PC-3 (cell line): ENCODE measurements at places on chromosomes 7 and 10. TPM values are rescaled to one million over a fixed set of nuclear protein-coding genes. Genes with fewer than 3 reads are reported as not detected.
A peak's percentile ranks its signal among the peaks of the same experiment; 100 is the strongest.

LRRC4 gene
- 0.26 TPM in 1 of 2 replicates, not detected in the other for total RNA-seq

CRHR2 gene
- not detected in 2 replicates for total RNA-seq

PPP1R17 gene
- not detected in 2 replicates for total RNA-seq

AHR gene
- total RNA-seq = 62.5 and 72.7 TPM in 2 replicates

CRPPA gene
- total RNA-seq = 0.75 and 1.2 TPM in 2 replicates

MYOZ1 gene
- total RNA-seq = 0.17 TPM in 1 of 2 replicates, not detected in the other

MGMT gene
- 19.8 and 21.8 TPM in 2 replicates for total RNA-seq

PLEKHS1 gene
- not detected in 2 replicates for total RNA-seq

SPDYE5 gene
- total RNA-seq = 0.18 TPM in 1 of 2 replicates, not detected in the other

MKX gene
- total RNA-seq = 2.6 and 3.5 TPM in 2 replicates

- DNase-seq = no peak
Observed at GRCh38 chr10:126568809-126569385, 101.6 kb downstream of the C10orf90 start.

DNA sequence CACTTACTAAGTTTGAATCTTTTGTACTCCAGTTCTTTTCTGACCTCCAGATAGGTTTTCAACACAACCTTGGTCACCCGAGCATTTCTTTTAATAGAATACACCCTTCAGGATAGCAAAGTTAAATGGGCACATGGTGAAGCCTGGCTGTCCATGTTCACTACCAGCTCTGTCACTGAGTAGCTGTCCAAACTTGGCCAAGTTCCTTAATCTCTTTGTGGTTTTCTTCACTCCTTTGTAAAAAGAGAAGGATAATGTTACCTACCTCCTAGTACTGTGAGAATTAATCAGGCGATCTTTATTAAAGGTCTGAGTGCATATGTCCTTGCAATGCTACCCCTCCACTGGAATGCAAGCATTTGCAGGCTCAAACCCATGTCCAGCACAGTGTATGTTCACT lies 128.1 kb upstream of the PTPRZ1 start:
- DNase-seq = no peak

- DNase-seq = peak; percentile 69
Observed at GRCh38 chr7:133854739-133855138, 272.4 kb upstream of the LRGUK start.

DNA sequence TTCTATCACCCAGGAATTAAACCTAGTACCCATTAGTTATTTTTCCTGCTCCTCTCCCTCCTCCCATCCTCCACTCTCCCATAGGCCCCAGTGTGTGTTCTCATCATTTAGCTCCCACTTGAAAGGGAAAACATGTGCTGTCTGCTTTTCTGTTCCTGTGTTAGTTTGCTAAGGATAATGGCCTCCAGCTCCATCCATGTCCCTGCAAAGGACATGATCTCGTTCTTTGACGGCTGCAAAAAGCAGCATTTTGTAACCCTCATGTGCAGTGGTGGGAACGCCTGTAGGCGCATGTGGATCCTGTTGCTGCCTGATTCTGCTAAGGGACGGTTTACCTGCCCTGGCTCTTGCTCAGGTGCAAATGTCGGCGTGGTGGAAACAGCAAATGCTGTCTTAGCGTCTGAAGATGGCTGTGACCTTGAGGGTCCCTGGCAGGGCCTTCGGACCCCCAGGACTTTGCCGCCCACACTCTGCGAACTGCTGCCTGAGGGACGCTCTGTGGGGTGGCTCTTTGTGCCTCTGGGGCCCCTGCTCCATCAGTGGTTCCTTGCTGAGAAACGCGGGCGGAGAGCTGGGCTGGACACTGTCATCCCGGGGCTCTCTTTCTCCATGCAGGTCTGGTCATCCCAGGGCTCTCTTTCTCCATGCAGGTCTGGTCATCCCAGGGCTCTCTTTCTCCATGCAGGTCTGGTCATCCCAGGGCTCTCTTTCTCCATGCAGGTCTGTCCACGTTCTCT lies 5.6 kb upstream of the MTG1 start:
- DNase-seq = peak; percentile 16

- peak; percentile 52 for DNase-seq
Observed at GRCh38 chr10:49446031-49446430, 50.1 kb upstream of the DRGX start.

GRCh38 chr10:72418679-72419078 lies 64.0 kb upstream of the DNAJB12 start:
- no peak for DNase-seq

- DNase-seq = peak; percentile 36
Observed at GRCh38 chr7:14424675-14425074, 435.2 kb upstream of the ETV1 start.

GRCh38 chr7:137080516-137081203 lies 212.2 kb downstream of the CHRM2 start:
- no peak for DNase-seq

DNA sequence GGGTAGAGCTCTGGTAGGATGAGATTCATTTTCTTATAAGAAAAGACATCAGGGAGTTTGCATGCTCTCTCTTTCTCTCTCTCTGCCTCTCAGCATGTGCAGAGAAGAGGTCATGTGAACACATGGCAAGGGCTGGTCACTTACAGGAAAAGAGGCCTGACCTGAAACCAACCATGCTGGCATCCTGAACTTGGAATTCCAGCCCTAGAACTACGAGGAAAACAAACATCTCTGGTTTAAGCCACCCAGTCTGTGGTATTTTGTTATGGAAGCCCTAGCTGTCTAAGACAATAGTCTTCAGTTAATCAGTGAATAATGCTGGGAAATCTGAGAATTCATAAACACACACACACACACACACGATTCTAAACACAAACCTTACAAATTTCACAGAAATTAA lies 1104.2 kb upstream of the LRRN3 start:
- no peak for DNase-seq

GRCh38 chr10:47082055-47082784 lies 171.0 kb downstream of the PTPN20 start:
- DNase-seq = no peak

- no peak for DNase-seq
Observed at GRCh38 chr7:94405506-94405905, 10.8 kb downstream of the COL1A2 start.

DNA sequence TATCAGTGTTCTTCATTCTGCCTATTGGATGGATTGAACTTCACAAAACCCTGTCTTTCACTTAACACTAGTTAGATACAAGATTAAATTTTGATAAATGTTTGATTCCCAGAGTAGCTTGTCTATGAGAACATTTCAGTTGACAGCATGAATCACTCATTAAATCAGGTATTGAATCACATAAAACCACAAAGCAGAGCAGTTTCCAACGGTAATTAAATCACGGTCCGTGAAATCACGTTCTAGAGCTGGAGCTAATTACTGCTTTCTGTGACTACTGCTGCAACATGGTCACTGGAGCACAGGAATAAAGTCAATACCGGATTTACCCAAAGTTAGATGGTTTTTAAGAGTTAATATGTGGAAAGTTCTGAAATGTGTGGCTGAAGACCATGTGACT lies 257.8 kb upstream of the PCDH15 start:
- no peak for DNase-seq

GRCh38 chr10:20485554-20485953 lies 411.6 kb downstream of the NEBL start:
- no peak for DNase-seq

DNA sequence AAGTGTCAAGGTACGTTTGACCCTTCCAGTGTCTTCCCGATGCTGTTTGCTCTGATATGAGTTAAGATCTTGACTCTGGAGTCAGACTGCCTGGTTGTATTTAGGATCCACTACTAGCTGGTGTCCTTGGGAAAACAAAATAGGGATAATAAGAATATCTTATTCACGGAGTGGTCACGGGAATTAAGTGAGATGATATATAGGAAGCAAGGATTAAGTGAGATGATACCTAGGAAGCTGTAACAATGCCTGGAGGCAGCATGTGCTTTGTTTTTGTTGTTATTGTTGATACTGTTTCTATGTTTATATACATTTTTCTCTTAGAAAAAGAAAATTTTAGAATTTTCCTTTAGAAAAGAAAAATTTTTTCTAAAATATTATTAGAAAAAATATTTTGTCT lies 87.0 kb downstream of the LYZL1 start:
- no peak for DNase-seq

DNA sequence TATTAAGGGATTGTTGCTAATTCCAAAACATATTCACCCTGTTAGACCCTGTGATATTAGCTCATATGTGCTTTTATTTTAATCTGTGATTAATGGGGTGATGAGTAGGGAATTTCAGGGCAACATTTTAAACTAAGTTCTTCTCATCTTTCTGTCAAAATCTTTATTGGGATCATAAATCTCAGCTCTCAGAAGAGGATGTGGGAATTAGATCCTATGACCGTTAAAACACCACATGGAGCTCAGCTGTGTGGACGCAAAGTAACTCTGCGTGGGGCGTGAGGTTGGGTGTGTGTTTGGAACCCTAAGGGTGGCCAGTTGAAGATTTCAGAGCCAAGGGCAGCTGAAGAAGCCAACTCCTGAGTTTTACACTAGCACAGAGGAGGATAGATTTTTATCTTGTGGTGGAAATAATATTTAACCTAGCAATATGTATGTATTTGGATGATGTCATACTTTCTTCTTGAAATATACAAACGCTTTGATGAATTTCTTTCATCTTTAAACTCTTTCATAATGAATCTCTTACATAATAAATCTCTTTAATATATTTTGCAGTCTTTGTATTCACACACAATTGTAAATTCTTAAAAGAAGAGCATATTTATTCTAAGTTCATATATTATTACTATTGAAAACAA lies 64.4 kb downstream of the EPDR1 start:
- no peak for DNase-seq

DNA sequence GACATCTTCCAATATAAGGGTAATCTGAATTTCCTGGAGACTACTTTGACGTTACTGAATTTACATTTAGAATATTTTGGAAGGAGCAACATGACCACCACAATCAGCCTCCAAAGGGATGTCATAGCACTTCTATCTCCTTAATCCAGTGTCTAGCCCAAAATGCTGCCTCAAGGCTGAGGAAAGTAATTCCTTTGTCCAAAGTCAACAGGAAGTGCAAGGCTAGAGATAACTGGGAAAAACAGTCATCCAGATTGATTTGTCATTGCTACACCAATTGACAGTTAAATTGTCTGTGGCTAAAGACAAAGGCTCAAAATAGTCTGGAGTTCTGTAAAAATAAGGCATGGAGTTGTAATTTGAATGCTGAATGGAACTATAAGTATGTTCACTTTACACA lies 3.9 kb upstream of the TFPI2 start:
- DNase-seq = peak; percentile 30

GRCh38 chr10:66639371-66639770 lies 286.5 kb upstream of the LRRTM3 start:
- DNase-seq = peak; percentile 69

DNA sequence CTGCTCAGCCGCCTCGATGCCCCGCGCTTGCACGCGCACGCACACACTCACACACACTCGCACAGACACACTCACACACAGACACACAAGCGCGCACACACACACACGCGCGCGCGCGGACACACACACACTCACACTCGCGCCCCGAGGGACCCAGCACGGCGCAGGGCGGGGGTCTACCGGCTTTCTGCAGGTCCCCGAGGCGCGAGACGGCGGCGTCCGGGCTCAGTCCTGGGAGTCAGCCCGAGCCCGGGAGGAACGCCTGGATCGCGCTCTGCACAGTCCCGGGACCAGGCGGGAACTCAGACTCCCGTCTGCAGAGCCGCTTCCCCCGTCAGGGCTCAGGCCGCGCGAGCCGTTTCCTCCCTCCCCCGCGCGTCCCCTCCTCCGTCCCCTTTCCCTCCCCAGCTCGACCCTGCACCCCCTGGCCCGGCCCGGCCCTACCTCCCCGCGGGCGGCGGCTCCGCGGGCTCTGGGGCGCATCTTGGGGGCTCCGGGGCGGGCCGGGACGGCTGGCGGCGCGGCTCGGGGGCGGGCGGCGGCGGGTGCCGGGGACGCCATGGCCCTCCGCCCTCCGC lies 464 bp downstream of the DENND2A start:
- DNase-seq = peak; percentile 38

DNA sequence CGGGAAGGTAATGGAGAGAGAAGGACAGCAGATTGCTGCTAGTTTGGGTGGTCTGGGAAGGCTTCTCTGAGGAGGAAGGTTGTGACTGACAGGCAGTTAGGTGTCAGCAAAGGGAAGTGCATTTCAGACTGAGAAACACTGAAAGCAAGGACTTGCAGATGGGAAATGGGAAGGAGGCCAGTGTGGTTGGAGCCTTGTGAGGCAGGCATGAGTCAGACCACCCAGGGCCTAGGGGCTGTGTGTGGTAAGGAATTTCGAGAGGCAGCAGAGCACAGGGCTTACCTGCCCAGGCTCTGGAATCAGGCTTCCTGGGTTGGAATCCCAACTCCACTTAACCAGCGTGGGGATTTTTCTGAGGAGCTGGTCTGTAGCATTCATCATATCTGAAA lies 53.5 kb downstream of the NRF1 start:
- peak; percentile 96 for DNase-seq

DNA sequence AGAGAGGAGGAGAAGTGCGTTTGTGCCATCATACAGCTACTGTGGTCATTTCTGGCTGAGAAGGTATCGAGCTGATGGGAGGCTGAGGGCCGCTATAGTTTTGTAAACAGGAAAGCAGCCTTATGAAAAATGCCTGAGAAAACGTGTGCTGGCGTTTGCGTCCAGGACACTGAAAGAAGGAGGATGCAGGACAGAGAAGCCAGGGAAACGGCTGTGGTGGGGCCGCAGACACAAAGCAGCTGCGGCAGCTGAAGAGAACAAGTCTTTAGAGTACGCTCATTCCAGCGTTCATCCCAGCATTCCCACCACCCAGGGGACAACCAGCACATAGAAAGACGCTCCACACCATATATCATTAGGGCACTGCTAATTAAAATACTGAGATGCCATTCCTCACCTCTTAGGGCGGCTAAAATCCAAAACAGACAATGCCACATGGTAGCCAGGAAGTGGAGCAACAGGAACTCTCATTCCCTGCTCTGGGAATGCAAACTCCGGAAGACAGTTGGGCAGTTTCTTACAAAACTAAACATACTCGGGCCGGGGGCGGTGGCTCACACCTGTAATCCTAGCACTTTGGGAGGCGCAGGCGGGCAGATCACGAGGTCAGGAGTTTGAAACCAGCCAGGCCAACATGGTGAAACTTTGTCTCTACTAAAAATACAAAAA lies 18.4 kb downstream of the GNA12 start:
- no peak for DNase-seq

GRCh38 chr7:90173127-90173844 lies 19.0 kb downstream of the STEAP1 start:
- DNase-seq = no peak

- no peak for DNase-seq
Observed at GRCh38 chr7:102424129-102424551, 9.2 kb upstream of the ORAI2 start.

- peak; percentile 43 for DNase-seq
Observed at GRCh38 chr7:103636153-103636552, 190.1 kb upstream of the SLC26A5 start.

- no peak for DNase-seq
Observed at GRCh38 chr10:86700851-86701617, 32.7 kb downstream of the LDB3 start.

- DNase-seq = no peak
Observed at GRCh38 chr7:137867289-137867688, 20.5 kb upstream of the DGKI start.

GRCh38 chr10:125462845-125463244 lies 220.1 kb downstream of the TEX36 start:
- no peak for DNase-seq

GRCh38 chr10:119871881-119872609 lies 598 bp downstream of the MCMBP start:
- DNase-seq = peak; percentile 41

GRCh38 chr7:17305387-17306171 lies 7.1 kb downstream of the AHR start:
- DNase-seq = no peak

- DNase-seq = no peak
Observed at GRCh38 chr7:24038993-24039392, 245.0 kb upstream of the NPY start.

GRCh38 chr10:118254654-118255053 lies 87.5 kb downstream of the FAM204A start:
- DNase-seq = no peak
